ENCODE measurements at places on chromosomes 6 and 20.

DNA sequence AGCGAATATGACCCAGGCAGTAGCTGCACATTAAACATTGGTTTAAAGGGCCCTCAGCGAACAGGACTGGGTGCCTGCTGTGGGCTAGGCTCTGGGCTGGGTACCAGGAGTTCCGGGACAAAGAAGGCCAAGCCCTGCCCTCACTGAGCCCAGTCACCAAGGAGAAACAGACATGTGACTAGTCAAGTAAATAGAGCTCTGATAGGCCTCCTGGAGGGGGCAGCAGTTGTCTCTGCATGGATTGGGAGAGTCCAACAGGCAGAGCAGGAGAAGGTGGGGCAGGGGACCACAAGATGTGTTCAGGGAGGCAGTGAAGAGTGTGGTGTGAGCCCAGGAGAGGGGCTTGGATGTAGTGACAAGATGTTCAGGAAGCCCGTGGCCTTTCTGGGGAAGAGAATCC is 3.1 kb downstream of the HM13 start:
- no peak for DNase-seq

- DNase-seq, result no peak
These were observed 157.0 kb downstream of the GJA1 start for GRCh38 chr6:121592261-121592935.

- no peak for DNase-seq
These were observed 15.7 kb upstream of the SGK2 start for GRCh38 chr20:43543138-43543537.

GRCh38 chr20:9241721-9242427 is 173.0 kb downstream of the PLCB4 start:
- DNase-seq, result no peak

GRCh38 chr6:134065706-134066105 is 13.3 kb upstream of the SLC2A12 start:
- no peak for DNase-seq

- no peak for DNase-seq
These were observed 174.8 kb upstream of the SUPT3H start for GRCh38 chr6:45552536-45552935.

DNA sequence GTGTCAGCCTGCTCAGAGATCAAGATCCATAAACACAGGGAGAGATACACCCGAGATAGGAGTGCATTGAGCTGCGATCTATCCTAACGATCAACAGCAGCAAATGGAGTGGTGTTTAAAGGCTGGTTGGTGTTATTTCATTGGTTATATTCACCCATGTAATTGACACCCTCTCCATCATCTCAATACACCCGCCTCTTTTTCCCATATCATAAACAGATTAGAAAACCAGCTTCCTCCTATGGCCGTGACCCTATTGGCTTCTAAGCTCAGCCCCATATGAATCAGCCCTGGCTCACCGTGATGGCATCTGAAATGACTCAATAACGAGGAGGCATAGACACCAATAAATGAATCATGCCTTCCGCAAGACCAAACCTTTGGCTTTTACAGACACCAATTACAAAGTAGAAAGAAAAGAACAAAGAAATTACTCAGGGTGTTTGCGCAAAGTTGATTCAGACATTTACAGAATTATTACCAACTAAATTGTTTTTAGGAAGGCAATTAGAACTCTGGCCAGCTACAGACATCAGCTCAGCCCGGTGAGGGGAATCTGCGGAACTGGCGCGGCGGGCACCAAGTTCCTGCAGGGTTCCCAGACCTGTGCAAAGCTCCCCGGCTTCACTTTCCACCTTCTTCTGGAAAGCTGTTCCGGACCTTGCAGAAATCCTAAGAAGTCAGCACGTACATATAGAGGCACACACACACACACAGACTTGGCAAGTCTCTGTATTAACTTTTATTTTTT is 11.5 kb downstream of the PMEPA1 start:
- no peak for DNase-seq

DNA sequence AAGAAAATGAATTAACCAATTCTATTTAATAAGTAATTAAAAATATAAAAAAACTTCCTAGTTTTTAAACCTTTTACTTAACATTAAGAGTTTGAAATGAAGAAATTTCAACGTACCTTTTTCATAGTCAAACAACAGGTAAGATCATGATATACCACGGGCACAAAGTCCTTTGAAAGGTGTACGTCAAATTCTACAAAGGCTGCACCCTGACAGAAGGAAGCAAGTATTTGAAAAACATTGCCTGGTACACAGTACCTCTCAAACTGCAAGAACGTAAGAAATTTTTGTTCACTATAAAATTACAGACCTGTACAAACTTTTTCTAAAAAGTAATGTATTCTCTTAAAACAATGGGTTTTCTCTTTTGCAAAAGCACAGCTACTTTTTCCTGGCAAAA is 180.2 kb upstream of the SHLD1 start:
- DNase-seq, result no peak

DNA sequence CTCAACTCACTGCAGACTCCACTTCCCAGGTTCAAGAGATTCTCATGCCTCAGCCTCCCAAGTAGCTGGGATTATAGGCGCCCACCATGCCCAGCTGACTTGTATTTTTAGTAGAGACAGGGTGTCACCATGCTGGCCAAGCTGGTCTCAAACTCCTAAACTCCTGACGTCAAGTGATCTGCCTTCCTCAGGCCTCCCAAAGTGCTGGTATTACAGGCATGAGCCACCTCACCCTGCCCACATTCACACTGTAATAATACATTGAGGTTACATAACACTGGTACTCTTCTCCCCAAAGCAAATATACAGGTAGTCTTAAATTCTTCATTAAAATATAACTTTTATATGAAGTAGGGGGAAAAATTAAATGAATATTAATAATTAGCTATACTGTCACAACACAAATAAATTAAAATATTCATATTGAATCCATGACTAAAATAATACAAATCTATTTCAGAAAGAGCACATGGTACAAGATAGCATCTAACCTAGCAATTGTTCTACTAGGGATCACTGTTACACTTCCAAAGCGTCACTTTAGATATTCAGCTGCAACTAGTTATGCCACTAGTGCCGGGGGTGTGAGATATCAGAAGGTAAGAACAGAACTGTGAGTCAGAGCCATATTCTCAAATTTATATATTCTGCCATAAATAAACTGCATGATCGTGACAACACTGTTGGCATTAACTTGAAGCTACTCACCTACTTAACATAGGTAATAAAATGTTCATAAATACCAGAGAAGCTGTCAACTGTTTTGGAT is 169.1 kb upstream of the SHLD1 start:
- DNase-seq, result no peak

- no peak for DNase-seq
These were observed 397 bp downstream of the PEDS1 start for GRCh38 chr20:50153153-50153499.

- DNase-seq, result no peak
These were observed 224.9 kb upstream of the OPRM1 start for GRCh38 chr6:153814136-153814535.
